ENCODE measurements at places on chromosomes 5 and 9. TPM values are rescaled to one million over a fixed set of nuclear protein-coding genes. Genes with fewer than 3 reads are reported as not detected.

The SH3GL2 gene
- polyA plus RNA-seq = 328 TPM

The REEP2 gene
- 42.0 TPM for polyA plus RNA-seq

The KIF20A gene
- 0.17 TPM for polyA plus RNA-seq

The GRM6 gene
- polyA plus RNA-seq = 0.05 TPM

The FYB1 gene
- polyA plus RNA-seq = 0.87 TPM

The PDCD1LG2 gene
- 0.71 TPM for polyA plus RNA-seq

The TEX48 gene
- not detected for polyA plus RNA-seq

The MAMDC2 gene
- polyA plus RNA-seq = 3.9 TPM

The SPINK13 gene
- polyA plus RNA-seq = not detected

The GABRP gene
- 0.38 TPM for polyA plus RNA-seq

The EQTN gene
- 15.1 TPM for polyA plus RNA-seq

The SLC4A9 gene
- polyA plus RNA-seq = 0.11 TPM

Data from Purkinje cell (primary cell).